ENCODE measurements at places on chromosomes 7 and 10.

DNA sequence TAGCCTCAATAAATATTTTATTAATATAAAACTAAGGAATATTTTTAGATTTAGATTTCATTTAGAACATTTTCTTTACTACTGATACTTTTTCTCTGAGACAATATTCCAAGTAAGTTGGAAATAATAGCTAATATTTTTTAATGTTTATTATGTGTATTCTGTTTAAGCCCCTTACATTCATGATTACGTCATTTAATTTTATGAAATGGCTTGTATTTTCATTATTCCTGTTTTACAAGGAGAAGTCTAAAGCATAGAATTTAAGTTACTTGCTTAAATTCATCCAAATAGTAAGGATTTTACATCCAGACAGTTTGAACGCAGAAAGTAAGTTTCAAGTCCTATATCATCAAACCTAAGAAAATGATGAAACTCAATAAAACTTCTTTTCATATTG is 6.1 kb downstream of the DGKB start:
- no peak for DNase-seq

DNA sequence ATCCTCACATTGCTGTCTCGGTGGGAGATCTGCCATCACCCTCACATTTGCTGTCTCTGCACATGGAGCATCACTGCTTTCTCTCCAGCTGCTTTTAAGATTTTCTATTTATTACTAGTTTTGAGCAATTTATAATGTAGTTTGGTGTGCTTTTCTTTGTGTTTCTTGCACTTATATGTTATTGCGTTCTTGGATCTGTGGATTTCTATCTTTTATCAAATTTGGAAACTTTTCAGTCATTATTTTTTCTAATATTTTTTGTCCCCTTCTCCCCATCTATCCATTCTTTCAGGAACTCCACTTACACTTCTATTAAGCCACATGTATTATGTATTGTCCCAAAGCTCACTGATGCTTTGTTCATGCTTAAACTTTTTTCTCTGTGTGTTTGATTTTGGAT is 108.9 kb downstream of the FOXL3 start:
- no peak for DNase-seq

DNA sequence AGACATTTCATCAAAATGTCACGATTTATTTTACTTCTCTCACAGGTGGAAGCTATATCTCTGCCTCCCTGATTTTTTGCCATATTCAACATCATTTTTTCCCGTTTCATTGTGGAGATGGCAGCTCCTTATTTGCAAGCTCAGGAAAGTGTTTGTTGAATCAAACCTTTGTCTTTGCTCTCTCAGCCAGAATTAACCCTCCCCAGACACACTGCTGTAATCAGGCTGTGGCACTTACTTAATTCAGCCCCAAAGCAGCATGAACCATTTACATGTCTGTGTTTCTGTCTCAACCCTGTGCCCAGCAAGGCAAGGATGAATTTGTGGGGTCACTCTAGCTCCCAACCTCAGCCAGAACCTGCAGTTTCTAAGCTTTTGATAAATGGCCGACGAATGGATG is 397.2 kb downstream of the TCERG1L start:
- no peak for DNase-seq

GRCh38 chr10:102115775-102116174 is 4.4 kb downstream of the LDB1 start:
- no peak for DNase-seq

DNA sequence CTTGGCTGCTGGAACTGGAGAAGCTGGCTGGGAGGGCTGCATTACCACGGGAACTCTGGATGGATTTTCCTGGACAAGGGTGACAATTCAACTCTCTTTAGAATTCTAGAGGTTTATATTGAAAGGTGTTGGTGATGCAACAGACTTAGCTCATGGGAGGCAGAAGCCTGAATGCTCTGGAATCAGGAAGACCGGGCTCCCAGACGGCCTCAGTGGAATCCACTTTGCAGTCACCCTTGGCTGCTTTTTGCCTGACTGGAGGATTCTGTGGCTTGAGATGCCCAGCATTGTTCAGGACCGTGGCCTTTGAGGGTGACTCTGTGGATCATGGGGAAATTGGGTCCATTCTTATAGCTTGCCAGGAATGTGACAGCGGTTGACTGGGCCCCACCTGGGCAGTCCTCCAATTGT is 32.3 kb downstream of the PYROXD2 start:
- no peak for DNase-seq

- no peak for DNase-seq
Observed at GRCh38 chr7:30996256-30996655, 32.5 kb downstream of the GHRHR start.

GRCh38 chr10:15789793-15790525 is 70.2 kb upstream of the ITGA8 start:
- DNase-seq, result peak; percentile 76

GRCh38 chr7:108071551-108071950 is 58.6 kb downstream of the LAMB4 start:
- no peak for DNase-seq

- DNase-seq, result no peak
Observed at GRCh38 chr7:69804962-69805361, 206.7 kb downstream of the AUTS2 start.

DNA sequence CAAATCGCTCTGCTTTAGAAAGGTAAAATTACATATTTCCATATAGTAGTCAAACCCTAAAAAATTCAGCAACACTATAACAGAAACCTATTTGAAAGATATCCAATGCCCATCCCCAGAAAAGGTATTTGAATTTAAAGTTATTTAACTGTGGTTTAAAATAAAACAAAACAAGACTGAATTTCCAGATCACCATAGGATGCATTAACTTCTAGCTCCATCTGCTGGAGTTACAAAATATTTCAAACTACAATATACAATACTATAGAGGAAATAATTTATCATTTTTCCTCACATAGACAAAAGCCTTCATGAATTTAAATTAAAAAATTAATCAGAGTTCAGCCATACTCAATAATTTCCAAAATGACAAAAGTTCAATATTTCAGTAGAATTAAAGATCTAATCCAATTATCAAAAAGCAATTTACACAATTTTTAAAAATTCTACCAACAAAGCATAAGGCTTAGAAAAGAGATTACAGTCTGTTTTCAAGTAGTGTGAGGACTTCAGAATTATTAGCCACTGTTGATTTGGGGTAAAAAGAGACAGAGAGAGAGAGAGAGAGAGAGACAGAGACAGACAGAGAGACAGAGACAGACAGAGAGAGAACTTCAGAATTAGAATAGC is 75.9 kb downstream of the LMBR1 start:
- no peak for DNase-seq

- no peak for DNase-seq
Observed at GRCh38 chr7:103685646-103686045, 239.6 kb upstream of the SLC26A5 start.

DNA sequence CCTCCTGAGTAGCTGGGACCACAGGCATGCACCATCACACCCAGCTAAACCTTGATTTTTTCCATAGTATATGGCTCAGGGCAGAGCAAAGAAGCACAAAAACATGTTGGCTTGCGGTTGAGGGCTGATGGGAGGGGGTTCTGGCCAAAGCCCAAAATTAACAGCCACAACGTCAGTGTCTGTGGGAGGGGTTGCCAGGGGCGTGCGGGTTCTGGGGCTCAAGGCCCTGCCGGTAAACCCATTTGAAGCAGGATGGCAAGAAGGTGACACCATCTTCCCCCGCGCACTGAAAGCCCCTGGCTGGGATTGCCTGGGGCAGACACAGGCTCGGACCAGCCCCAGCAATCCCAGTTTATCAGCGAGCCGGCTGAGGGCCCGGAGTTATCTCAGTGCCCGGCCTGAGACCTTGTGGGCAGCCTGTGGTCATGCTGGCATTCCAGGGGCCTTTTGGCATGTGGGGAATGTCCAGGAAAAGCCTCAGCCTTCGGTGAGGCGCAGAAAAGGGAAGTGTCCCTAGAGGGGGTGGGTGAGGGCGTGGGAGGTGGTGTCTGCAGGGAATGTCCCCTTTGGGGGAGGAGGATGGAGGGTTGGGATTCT is 167.7 kb upstream of the TNRC18 start:
- peak; percentile 68 for DNase-seq

- no peak for DNase-seq
Observed at GRCh38 chr10:30133198-30133597, 73.8 kb upstream of the JCAD start.

DNA sequence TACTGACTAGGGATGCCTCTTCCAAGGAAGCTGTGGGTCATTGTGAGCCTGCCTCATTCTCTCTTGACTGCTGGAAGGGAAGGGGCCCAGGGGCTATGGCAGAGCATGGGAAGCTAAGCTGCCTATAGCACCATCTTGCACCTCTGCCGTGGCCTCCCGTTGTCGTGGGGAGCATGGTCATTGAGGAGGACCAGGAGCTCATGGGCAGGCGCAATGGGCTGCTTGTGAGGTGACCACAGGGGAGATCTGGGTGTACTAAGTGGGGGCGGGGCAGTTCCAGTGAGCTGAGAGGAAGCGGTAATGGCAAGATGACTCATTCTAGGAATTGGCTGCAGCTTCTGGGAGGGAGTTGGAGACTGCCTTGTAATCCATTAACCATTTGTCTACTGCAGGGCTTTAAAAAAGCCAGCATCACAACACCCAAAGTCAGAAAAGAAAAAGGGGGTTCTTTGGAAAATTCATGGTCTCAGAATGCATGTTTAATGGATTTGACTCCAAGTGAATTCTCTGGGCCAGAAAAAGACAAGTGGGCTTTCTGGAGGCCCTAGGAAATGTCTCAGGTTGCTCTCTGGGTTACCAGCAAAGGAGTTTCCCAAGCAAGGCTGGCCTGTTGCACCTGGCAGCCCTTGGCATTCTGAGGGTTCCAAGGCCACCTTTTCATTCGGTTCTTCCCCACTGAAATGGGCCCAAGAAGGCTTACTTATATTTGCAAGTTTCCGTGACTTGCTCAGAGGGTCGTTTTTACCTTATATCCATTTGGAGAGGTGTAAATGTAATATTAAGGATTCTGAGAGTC is 3.6 kb downstream of the DUSP5 start:
- DNase-seq, result no peak

DNA sequence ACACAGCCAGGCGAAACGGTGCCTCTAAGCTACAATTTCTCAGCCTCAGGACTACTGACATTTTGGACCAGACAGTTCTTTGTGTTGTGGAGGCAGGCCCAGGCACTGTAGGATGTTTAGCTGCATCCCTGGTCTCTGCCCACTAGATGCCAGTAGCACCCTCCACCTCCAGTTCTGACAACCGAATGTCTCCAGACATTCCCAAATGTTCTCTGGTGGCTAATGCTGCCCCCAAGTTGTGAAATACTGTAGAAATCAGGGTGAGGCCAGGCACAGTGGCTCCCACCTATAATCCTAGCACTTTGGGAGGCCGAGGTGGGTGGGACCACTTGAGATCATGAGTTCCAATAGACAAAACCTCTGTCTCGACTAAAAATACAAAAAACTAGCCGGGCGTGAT is 18.2 kb downstream of the HNRNPF start:
- DNase-seq, result no peak

GRCh38 chr7:106290319-106290718 is 5.5 kb upstream of the NAMPT start:
- DNase-seq, result no peak

DNA sequence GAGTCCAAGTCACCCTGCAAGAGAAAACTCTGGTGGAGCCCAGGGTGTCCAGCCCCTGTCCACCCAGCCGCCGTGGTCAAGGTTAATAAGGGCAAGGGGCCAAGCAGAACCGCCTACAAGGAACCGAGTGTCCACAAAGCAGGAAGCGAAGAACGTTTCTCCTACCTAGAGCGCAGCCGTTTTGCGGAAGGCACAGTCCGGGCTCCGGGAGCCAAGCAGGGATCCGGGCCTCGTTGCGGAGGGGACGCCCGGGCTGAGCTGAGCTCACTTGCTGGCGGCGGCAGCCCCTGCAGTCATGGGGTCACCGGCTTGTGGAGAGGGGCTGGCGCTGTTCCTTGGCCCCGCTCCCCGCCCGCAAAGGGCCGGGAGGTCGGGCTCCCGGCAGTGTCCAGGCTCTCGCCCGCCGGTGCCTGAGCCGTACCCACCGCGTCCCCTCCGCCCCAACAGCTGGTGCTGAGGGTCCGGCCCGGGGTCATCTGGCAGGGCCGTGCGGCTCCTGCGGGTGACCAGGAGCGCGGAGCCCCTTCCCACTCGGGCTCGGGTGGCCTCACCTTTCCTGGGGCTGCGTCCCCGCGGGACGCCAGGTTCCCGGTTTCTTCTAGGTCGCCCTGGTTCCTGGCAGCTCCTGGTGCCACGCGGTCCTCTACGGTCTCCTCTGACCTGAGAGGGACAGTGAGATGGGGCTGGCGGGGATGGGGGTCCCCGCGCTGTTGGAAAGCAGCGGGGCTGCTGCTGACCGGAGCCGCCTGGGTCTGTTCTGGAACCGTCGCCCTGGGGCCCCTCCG is 14.0 kb upstream of the ZNF273 start:
- no peak for DNase-seq

DNA sequence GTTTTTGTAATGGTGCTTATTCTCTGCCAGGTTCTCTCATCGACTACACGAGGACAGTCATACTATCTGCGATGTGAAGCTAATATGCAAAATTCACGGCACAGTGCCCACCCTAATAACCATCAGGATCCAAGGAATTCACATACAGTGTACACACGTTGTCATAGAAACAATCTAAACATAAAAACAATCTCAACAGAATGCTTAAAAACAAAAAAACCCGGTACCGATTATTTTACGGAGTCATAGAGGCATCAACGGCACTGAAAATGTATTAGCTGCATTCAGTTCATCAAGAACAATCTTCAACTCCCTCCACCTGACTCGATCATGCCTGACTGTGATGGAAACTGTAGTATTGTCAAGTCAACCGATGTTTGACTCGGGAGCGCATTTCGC is 628 bp downstream of the MRPS33 start:
- DNase-seq, result peak; percentile 24

DNA sequence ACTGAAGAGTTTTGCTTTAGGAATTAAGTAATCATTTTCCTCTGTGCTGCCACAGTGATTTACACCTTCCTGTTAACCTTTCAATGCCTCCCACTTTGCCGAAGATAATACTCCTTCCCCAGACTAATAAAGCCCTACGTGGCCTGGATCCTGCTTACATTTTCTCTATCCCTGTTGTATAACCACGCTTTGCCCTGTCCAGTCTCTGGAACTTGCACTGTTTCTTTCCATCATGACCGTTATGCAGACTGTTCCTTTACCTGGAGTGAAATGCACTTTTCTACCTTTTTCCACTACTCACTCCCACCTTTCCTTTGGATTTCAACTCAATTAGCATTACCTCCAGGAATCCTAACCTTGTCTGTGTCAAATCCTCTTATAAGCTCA is 154.4 kb downstream of the PRKG1 start:
- no peak for DNase-seq

DNA sequence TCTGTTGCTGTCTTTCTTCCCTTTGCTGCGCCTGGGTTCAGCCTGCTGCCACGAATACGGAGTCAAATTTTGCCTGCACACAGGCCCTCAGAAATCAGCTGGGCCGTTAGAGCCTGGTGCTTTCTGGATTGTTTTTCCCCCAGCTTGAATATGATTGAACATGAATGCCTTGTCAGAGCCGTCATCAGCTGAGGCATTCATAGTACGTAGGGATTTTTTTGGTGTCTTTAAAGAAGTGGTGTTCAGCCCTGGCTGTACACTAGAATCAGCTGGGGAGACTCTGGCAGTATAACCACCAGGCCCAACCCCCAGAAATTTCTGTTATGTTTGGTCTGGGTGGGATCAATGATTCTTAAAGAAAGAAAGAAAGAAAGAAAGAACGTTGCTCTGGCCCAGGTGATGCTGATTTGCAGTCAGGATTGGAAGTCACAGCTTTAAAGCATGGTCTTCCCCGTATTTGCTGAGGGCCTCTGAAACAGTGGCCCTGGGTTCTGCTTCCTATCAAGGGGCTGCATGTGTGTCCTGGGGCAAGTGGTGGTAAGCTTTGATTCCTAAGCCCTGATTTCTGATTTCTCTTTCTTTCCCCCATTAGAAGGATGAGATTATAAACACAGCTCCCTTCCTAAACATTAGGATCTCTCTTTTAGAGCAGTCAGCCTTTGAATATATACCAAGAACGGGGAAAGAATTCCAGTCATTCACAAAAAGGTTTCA is 24.7 kb downstream of the NUB1 start:
- DNase-seq, result no peak

All from GM04503 (cell line).